ENCODE measurements at places on chromosomes 3 and 15.

DNA sequence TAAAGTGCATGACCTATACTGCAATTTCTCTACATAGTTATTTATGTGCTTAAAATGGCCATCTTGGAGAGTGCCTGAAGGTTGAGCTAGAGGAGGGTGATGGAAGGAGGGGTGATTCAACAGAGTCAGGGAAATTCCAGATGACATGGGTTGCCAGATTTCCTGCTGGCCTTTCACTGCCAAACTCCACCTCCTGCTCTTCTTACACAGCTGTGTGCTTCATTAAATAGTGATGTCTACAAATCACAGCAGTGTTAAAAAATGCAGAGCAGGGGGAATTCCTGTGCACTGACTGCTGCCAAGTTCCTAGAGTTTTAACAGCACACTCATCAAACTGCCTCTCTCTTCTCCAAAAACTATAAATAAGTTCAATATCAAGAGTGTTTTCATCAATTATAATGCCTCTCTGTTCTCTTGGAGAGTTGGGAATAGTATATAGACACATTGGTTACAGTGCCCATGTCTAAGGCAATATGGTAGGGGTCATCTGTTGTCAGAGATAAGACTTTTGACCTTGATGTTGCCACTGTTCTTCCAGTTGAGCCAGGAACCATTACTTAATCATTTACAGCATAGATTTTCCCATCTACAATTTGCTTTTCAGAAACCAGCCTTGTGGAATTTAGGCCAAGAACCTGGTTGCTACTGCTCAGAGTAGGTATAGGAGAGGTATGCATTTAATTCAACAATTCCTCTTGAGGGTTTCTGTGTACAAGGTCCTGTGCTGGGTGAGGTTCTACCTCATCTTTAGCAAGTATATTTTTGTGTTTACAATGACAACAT, 79.6 kb downstream of the TP63 start:
- peak; percentile 99 for DNase-seq

DNA sequence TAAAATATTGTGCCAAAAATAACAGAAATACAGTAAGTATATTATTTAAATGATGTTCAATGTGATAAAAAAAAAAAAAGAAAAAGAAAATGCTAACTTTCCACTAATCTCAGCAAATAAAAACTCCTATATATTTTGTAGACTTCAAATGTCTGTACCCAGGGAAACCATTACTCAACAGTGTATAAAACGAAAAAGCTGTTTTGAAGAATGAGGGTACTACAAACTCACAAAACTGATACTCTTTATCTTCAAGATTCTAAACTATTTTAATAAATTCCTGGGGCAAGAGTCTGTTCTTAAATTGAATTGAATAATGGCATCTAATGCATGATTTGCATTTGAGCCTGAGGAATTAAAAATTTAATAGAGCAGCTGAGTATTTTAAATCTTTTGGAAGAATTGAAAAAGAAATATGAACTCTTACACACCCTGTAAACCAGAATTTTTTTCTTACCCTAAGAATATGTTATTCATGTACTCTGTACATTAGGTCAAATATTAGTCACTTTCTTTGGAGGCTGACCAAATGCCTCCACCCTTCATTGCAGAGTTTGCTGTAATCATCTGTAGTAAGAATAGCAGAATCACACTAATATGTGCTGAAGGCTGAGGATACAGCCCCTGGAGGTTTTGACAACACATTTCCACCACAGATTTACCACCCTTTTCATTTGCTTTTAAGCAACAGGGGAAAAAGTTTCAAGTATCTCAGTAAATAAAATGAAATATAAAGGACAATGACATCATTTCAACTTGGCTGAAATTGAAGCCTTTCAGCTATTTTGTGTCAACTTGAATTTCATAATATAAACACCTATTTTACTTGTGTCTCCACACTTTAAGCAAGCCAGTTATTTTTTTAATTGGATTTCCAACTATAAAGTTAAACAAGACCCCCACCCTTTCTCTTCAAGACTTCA, 79.7 kb downstream of the FBN1 start:
- DNase-seq = peak; percentile 96

GRCh38 chr3:15646851-15647511, 45.4 kb downstream of the BTD start:
- DNase-seq = peak; percentile 99

DNA sequence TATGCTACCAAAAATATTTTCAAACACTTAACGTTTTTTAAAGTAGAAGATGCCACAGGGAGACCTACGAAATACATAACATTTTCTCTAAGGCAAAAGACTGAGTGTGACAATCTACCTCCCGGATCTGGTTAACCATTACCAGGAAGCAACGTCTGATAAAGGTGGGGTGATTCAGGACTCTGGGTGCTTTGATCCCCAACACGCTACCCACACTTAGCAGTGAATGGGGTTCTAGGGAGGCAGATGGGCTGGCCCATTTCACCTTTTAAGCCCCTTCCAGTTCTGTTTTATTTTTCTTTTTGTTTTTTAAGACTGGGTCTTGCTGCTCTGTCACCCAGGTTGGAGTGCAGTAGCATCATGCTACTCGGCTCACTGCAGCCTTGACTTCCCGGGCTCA, 39.5 kb downstream of the EIF4E3 start:
- DNase-seq = no peak

- DNase-seq = no peak
Measured at GRCh38 chr15:60324706-60325438, 72.9 kb downstream of the ANXA2 start.

- DNase-seq = peak; percentile 90
Measured at GRCh38 chr15:96428742-96429141, 98.2 kb downstream of the NR2F2 start.

- DNase-seq = no peak
Measured at GRCh38 chr15:78921517-78921916, 23.3 kb downstream of the CTSH start.

DNA sequence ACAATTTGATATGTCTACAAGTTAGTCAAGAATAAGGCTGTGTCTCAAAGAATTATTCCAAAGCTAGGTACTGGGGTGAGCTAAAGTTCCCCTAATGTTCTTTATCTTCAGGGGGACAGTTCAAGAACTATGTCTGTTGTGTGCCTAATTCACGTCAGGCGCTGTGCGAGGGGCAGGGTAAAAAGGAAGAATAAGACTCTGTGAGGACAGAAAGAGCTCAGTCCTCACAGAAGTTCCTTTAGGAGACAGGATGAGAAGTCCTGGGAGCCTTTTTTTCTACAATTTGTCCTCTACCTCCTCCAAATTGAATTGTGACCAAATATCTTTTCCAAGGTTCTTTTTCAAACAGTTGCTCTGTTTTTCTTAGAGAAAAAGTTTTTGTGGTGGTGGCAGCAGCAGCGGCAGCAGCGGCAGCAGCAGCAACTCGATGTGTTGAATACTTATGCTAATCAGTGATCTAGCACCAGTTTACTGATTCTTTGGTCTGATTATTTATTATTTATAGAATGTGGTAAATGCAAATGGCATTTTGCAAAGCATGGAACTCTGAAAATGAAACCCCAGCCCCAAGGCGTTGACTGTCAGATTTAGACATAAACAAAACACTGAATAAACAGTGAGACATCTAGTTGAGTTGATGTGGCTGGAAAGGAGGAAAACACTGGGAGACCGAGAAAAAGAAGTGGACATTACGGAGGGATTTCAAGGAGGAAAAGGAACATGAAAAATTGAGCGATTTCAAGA, 88.6 kb downstream of the GTPBP8 start:
- DNase-seq = no peak

DNA sequence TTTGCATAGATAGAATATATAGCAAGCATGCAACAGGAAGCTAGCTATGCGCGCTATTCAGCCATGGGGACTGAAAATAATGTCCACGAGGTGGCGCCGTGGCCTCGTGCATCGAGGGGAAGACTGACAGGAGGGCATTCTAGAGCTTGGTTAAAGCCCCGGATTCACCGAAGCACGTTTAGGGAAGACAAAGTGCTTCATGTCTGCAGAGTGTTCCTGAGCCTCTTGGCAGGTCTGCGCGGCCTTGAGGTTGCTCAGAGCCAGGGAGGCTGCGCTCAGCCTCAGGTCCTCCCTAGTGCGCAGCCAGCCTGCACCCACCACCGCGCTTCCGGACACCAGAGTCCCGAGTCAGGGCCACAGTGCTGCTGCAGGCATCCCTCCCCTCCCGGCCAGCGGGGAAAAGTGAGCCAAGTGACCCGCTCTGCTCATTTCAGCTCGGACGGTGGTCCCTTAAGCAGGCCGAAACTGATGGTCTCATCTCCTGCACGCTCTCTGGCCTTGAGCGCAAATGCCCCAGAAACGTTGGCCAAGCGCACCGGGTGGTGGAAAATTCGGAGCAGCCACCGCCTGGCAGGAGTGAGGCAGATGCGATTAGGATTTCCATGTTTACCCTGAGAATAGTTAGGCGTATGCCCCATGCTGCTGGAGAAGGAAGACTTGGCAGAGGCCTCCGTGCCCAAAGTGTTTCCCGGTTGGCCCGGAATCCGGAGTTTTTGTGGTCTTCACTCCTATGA, 24.8 kb downstream of the GABRA5 start:
- peak; percentile 79 for DNase-seq

DNA sequence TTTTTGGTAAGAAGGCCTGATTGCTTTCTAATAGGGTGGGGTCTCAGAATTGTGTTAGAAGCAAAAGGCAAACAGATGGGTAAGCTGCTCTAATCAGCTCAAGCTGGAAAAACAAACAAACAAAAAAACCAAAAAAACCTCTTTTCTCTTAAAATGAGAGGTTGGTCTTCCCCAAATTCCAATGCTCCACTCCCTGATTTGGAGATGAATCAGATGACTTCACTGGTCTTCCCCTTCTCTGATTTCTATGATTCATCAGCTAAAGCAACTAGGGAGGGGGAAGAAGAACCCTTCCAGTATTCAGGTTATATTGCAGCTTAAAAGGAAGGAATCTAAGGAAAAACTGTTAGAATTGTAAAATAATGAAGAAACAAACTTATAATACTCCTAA, 9.6 kb upstream of the ANXA2 start:
- peak; percentile 90 for DNase-seq

GRCh38 chr3:140250010-140250855, 315.2 kb downstream of the CLSTN2 start:
- no peak for DNase-seq

GRCh38 chr3:178275793-178276192, 260.4 kb upstream of the KCNMB2 start:
- no peak for DNase-seq

- DNase-seq = no peak
Measured at GRCh38 chr3:34145796-34146195, 347.4 kb downstream of the PDCD6IP start.

GRCh38 chr3:66481071-66482017, 19.5 kb downstream of the LRIG1 start:
- no peak for DNase-seq

DNA sequence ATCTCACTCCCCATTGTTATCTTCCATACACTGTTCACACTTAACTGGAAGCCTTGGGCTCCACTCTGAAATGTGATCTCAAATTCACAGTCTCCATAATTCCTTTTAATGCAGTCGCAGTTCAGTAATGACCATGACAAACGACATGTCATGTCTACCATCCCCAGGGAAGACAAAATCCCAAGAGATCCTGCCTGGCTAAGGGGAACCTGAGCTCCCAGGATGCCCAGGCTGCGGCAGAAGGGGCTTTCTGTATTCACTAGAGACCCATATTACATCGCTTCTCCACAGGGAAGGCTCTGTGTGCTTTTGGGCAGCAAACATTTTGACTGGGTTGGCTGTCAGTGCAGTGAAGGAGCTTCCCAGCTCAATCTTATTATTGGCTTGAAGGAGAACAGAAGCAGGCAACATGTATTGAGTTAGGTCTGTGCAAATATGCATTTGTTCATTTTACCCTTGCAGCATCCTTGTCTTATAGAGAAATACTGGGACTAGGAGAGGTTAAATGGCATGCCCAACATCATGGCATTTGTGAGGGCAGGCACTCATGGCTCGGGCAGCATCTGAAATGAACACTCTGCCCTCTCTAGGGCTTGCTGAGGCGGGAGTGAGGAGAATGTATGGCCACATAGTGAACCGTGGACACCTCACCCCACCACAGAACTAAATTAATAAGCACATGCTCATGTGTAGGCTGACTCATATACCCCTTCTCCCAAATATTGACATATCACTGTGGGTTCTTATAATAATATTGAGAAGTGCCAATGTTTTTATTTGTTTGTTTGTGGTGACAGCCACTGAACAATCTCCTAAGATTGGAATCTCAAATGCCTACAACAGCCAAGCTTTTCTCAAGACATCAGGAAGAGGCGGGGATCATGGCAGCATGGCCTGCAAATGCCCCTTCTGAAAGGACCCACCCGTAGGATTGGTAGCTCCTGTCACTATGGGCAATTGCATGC, 141.6 kb upstream of the FOXB1 start:
- no peak for DNase-seq

DNA sequence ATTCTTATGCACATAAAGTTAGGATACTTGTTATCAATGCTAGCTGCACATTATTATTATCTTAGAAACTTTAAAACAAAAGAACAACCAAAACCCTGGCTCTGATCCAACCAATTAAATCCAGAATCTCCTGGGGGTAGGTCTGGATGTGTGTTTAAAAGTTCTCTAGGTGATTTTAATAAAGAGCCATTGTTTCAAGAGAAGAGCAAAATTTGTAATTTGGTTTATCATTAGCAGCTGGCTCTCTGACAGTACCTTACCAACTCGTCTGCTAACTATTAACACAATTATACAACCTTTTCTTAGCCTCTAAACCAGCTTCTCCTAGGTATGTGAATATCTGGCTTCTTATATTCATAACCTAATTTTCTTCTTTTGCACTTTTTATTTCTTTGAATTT, 68.9 kb downstream of the IFT80 start:
- DNase-seq = no peak

DNA sequence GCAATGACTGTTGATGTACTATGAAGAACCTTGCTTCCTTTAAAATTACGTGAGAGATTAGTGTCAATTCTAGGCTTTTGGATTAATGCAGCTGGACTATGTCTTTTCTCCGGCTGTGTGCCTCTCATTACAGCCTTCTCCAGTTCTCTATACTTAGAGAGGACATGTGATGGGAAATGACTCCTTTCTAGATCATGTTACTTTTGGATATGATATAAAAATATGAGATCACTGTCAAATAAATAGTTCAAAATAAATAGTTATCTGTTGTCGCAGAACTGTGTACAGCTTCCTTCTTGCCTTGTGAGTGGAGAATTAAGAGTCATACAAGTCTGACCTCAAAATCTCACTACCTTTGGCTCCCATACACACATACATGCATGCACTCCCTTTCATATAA, 592.4 kb downstream of the DIPK2A start:
- DNase-seq = no peak
